ENCODE measurements at places on chromosomes 2 and 18.

GRCh38 chr18:54396760-54397159 lies 39.1 kb downstream of the C18orf54 start:
- DNase-seq, result no peak

GRCh38 chr2:231546014-231546715 lies 15.9 kb upstream of the NMUR1 start:
- DNase-seq, result no peak

DNA sequence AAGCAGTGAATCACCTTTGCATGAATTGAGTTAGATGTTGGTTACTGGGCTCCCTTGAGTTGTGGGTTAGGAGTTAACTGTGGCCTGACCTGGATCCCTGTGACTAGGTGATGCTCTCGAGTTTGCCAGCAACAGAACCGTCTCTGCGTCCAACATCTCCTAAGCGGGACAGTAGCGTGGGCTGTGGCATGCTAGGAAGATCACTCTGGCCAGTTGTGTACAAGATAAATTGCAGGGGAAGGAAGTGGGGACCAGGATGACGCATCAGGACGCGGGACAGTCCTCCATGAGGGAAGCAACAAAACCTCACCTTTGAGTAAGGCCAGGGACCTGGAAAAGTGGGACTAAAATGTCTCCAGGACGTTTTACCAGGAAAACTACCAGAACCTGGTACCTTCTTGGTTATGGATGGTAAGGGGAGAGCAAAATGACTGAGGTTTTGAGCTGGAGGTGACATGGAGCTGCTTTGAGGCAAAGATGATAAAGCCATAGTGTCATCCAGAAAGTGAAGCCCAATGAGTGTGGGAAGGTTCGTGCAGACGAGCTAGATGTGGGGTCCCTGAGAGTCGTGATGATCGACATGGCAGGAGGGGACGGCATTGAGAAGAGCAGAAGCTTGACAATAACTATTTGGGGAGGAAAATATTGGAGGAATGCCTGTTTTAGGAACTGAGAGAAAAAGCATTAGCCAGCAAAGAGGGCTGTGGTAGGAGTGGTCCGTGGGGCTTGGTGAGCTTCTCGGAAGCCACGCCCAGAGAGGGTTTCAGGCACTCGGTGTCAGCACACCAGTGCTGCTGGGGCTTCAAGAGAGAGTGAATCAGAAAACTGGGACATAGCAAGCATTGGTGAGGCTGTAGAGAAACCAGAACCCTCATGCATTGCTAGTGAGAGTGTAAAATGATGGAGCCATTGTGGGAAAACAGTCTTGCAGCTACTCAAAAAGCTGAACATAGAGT lies 95.1 kb downstream of the SMAD7 start:
- no peak for DNase-seq

GRCh38 chr2:238857959-238858358 lies 10.1 kb downstream of the TWIST2 start:
- DNase-seq, result no peak

DNA sequence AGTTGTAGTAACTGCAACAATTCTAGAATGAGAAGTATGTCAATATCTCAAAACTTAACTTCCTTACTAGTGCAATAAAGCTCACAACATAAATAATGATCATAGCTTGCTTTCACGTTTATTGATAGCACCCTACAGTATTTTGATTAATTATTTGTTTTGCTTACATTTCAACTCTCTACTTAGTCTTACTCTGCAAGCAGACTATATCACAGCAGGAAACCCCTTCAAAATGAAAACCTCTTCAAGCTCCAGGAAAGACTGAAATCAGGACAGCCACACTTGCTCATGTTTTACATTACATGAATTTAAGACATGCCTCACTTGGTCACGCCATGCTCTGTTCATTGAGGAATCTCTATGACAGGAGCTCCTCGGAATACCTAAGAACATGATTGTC lies 3.3 kb downstream of the OLA1 start:
- DNase-seq, result no peak

DNA sequence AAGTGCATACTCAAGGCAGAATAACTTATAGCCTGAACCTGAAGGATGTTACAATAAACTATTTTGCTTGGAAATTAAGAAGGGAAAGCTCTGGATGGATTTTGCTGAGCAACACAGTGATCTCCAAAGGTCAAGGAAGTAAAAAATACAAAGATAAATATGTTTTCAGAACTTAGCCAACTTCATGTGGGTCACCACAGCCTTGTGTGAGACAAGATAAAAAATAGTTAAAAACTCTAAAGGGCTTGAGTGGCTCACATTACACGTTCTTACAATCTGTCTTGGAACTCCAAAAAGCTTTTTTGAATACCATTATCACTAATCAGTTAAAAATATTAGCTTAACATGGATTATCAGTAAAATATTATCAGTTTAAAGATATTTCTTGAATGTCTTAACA lies 28.9 kb upstream of the MTX2 start:
- no peak for DNase-seq

- DNase-seq, result no peak
Observed at GRCh38 chr2:172021074-172021931, 21.6 kb downstream of the METAP1D start.

DNA sequence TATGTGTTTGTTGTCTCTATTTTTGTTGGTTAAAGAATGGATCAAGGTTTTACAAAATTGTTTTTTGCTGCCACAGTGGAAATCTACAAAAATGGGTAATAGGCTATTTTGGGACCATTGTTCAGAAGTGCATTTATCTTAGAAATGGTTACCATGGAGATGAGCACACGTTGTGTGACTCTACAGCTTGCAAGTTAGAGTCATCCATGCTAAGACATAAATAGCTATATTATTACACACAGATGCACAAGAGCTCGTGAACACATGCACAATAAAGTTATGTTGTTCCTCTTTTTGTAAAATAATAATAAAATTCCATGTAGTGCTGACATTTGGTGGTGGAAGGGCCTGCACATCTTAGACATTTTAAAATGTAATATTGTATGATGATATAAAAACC lies 15.5 kb upstream of the DUSP19 start:
- no peak for DNase-seq

DNA sequence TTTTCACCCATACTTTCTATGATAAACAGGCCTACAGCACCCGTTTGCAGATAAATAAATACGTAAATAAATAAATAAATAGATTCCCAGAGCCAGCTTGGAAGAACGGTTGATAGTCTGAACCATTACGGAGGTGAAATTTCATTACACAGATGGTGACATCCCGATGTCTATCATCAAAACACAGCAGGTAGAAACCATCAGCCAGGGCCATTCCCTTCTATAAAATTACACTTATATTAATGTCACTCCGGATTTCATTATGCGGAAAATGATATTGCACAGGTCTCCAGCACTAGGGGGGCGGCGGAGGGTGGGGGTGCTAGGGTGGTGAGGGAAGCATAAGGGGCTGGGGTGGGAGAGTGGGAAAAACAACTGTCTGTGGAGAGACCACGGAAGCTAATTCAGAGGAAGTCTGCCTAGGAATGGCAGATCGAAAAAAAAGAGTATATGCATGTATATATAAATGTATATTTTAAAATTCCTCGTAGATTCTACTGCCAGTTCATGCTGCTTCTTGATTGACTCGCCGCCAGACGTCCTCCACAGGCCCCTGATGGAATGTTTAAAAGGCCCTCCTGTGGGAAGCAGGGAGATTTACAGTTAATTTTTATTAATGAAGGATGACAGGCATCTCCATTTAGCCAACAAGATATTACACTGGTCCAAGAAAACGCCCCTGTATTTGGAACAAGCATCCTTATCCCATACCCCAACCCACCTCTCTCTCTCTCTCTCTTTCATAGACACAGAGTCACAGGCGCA lies 1906.0 kb upstream of the PIK3C3 start:
- DNase-seq, result no peak

GRCh38 chr2:120486946-120487345 lies 141.0 kb downstream of the INHBB start:
- no peak for DNase-seq

DNA sequence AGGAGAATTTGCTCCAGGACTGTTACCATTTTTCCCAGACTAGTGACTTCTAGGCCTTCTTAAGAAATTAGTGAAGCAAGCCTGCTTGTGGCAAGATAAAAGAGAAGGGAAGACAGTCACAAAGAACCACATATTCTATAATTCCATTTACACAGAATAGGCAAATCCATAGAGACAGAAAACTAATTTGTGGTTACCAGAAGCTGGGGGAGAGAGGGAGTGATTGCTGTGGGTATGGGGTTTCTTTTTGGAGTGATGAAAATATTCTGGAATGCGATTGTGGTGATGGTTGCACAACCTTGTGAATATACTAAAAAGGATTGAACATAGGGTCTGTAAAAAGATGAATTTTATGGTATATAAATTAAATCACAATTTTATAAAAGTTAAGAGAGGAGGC lies 37.5 kb upstream of the SIX2 start:
- no peak for DNase-seq

DNA sequence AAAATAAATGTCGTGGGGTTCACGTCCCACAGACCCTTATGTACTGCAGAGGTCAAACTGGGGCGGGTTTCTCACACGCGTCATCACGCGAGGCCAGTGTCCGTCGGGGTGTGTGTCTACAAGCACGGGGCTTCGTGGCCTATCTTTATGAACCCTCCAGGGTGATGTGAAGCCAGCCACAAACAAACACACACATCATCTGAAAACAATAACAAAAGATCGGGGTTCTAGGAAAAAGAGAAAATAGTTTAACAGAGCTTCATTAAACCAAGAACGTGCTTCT lies 23.3 kb downstream of the LDLRAD4 start:
- DNase-seq, result no peak

DNA sequence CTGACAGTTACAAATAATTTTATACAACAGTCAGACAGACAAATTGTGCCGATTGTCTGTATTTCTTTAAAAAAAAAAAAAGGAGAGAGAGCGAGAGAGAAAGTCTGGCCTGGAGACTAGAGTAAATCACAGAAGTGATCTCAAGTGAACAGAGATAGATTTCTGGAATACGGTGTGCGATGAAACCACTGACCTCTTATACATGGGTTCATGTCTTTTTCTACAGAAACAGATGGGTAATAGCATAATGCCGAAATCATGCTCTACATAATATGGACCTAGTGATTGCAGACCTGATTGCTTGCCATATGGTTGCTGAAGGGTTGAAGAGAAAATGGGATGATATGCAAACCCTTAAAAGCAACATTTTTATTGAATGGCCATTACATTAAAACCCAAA lies 403.3 kb upstream of the FANCL start:
- DNase-seq, result no peak

GRCh38 chr2:159549234-159549633 lies 67.1 kb downstream of the BAZ2B start:
- no peak for DNase-seq

DNA sequence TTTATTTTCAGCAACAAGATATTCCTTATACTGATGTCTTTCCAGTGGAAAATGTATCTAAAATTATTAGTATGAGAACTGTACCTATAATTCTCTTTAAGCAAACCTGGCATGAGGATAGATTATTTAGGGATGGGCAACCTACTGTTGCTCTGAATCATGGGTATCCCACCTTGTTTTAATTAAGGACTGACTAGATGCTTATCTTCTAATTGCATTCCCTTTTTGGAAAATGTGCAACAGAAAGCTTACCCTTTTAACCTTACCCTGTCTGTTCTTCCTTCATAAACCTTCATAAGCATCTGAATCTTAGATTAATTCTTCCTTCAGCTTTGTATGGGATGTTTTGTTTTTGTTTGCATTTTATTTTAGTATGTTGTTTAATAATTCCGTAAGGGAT lies 110.3 kb downstream of the TAF4B start:
- DNase-seq, result no peak

- no peak for DNase-seq
Observed at GRCh38 chr18:11089931-11090715, 59.2 kb downstream of the PIEZO2 start.

GRCh38 chr2:240814946-240815760 lies 4.9 kb downstream of the KIF1A start:
- DNase-seq, result no peak

DNA sequence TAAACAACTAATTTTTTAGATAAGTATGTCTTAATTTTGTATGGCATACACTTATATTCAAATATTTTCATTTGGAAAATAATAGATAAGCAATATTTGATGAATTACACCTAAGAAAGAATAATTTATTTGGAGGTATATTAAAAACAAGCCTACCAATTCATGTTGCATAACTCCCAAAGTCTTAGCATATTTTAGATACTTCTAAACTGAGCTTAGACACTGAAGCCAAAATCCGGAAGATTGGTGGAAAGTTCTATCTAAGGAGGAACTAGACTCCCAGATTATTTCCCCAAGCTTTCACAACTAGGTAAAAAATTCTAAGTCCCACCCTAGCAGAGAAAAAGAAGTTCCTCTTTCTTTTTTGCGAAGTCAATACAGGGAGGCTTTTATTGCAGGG lies 221.0 kb upstream of the MMADHC start:
- no peak for DNase-seq

DNA sequence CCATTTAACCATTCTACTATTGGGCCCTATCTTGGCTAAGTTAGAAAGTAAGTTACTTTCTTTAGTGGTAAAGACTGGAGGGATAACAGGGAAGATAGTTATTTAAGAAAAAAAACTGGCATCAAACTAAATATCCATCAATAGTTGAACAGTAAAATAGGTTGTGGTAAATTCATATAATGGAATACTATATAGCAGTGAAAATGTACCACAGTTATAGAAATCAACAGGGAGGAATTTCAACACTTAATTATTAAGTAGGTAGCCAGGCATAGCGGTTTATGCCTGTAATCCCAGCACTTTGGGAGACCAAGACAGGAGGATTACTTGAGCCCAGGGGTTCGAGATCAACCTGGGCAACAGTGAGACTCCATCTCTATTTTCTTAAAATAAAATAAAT lies 3.1 kb upstream of the SPAST start:
- no peak for DNase-seq

DNA sequence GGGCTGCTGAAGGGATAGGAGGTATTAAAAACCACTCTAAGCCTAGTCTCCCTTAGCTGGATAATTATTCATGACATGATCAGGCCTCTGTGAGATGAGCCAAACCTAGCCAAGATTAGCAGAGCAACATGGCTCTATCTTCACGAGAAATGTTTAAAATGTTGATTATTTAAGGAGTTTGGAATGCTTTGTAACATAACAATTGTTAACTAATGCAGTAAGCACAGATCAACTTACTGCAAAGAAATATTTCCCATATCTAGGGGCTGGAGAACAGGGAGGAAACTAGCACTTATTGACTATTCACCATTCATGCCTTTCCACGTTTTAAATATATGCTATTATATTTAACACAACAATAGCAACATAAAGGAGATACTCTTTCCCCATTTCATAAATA lies 833.7 kb upstream of the CHAC2 start:
- no peak for DNase-seq

GRCh38 chr2:18232731-18233438 lies 327.6 kb downstream of the RDH14 start:
- DNase-seq, result no peak

- DNase-seq, result no peak
Observed at GRCh38 chr18:48193521-48194492, 215.4 kb downstream of the ZBTB7C start.

GRCh38 chr2:191165176-191165643 lies 14.4 kb upstream of the STAT4 start:
- DNase-seq, result no peak

DNA sequence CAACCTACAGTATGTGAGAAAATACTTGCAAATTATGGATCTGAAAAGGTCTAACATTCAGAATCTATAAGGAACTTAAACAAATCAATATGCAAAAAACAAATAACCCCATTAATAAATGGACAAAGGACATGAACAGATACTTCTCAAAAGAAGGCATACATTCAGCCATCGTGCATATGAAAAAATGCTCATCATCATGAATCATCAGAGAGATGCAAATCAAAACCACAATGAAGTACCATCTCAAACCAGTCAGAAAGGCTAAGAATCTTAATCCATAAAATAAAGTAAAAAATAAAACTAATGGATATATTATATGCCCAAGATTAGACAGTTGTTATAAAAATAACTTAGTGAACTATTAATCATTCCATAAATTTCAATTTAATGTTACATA lies 154.0 kb downstream of the CALCRL start:
- no peak for DNase-seq
